ENCODE measurements at places on chromosomes 13 and 19.

DNA sequence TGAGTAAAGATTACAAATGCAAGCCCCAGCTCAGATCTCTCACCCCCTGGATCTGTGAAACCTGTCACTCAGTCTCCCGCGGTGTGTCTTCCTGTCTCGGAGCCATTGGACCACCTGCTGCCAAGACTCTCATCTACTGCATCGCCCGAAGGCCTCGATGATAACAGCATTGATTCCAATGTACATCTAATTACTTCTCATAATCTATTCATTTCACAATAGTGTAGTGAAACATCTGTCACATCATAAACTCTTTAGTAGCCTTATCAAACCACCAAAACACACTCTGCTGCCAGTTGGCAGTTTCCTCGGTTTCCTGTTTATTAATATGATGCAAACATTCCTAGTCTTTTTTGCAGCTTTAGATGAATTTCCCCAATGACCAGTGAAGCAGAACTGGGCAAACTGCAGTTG, 220.3 kb downstream of the POU4F1 start:
- DNase-seq = no peak

GRCh38 chr13:42396501-42396900, 124.5 kb downstream of the AKAP11 start:
- no peak for DNase-seq

DNA sequence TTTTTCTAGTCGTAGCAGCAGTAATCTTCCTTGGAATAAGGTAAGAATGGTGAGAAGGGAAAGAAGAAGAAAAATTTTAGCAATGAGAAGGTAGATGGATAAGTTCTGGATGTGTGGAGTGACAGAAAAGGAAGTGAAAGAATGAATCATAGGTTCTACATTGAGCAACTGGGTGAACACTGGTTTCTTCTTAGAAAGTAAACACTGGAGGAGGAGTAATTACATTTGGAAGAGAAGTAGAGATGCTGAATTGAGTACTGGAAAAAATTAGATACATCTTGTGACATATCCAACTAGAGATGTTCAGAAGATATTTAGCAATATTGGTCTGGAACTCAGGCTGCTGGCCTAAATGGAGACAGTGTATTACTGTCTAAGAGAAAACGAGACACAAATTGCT, 148.5 kb downstream of the GPC5 start:
- no peak for DNase-seq

DNA sequence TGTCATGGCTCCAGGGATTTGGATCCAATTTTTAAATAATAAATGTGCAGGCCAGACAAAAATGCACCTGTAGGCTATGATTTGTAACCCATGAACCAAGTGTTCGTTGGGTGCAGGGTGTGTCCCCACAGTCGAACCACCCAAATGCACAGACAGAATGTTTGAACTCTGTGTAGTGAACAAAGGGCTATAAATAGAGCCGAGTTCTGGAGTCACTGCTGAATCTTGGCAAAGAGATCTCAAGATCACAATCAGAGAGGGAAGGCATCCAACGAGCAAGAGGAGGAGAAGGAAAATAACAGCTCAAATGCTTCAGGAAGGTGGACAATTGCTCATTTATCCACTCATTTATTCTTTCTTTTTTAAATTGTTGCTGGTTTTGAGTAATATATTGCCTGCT, 547.9 kb downstream of the FGF9 start:
- no peak for DNase-seq

GRCh38 chr19:6737873-6738786, 750 bp upstream of the GPR108 start:
- peak; percentile 63 for DNase-seq

DNA sequence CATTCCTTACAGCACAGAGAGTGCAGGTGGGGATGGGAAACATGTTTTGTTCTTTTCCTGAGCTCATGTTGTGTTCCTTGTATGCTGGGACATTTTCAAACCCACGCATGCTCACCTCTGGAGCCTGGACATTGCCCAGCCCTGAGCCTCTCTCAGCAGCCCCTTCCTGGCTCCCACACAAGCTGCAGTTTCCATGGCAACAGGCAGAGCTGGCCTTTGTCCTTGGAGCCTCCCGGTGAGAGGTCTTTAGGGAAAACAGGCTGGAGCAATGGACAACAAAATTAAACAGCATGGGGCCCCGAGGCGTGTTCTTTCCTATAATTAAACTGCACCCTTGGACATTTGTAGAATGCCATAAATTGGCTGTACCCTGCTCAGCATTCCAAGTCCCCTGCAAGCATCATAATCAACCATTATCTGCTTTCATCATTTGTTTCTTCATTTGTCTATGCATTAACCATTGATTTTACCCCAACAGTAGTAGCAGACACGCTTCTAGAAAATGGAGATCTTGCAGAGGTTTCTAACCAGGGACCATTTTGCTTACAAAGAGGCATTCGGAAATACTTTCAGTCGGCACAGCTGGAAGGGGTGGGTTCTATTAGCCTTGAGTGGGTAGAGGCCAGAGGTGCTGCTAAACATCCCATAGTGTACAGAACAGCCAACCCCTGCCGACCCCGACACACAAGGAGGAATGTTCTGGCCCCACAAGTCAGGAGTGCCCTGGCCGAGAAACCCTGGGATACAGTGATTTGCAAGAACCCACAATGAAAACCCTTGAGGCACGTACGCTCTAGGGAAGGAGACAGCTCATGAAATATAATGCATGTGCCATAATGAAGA, 133.4 kb upstream of the PEG3 start:
- DNase-seq = no peak

- no peak for DNase-seq
Observed at GRCh38 chr13:25872481-25873241, 179.2 kb downstream of the SHISA2 start.

DNA sequence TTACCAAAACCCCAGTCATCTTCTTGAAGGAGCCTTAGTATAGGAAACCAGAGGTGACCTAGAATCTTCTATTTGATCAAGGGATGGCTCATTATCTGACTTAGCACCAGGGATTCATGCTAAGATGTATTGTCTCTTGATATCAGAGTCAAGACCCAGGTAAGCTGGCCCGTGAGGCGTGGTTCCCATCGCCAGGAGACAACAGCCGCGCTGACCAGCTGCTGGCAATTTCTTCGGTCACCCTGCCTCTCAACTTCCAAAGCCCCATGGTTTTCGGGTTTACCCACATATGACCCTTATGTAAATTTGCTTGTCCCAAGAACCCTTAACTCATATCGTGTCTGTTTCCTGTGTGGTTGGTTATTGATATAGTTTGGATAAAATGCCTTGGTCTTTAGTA, 77.7 kb upstream of the VSTM2B start:
- DNase-seq = no peak

GRCh38 chr19:46427518-46428045, 1.2 kb downstream of the PNMA8C start:
- DNase-seq = no peak

Measured in stimulated activated CD4-positive, alpha-beta T cell treated with anti-CD3 and anti-CD28 coated beads, TNF-alpha, amount 100 ng/mL, for 4 hours (primary cell).